ENCODE measurements at places on chromosomes 12 and 14.

DNA sequence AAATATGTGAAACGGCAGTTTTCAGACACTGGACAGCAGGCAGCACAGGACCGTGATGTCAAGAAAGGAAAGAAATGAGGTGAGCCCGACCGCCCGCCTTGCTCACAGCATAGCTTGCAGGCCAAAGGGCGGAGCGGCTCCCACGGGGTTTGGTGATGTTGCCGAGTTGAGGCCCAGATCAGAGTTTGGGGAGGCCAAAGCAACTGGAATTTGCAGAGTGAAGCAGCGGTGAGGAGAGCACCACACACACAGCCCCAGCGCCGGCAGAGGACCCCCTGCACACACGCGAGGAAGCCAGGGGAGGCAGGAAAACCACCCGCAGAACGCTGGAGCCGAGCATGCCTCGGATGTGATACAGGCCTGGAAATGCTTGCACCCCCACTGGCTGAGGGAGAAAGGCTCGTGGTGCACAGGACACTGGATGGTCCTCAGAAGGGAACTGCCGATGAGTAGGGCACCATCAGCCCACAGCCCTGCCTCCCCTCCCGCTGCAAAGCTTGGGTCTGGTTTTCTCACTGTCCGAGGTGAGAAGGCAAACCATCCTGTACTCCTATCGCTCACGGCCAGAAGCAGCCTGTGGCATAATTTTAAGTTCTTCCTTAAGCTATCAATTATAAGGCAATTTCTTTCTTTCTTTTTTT is 25.7 kb upstream of the PLD4 start:
- DNase-seq, result no peak

DNA sequence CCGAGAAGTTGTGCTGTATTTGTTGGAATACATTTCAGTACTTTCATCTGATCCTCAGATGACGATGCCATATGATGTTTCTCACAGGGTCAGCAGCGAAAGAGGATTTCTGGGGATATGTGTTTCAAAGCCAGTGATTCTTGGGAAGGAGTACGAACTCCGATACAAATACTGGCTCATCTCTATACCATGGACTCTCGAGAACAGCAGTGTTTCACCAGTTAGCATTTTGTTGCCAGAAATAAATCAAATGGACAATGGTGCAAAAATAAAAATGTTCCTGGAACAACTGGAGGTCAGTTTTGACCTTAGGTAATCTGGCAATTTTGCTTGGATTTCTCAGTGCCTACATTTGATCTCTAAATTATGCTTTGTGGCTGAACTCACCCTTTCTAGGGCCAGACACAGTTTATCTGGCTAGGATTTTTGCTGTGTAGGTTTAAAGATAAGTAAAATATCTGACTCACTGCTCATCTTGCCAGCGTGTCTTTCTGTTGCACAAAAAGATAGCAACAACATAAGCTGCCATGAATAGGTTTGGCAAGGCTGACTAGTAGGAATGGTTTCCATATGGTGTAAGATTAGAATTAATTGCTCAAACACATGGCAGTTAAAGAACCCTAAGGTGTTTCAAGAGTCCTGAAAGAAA is 11.0 kb upstream of the MGP start:
- no peak for DNase-seq

DNA sequence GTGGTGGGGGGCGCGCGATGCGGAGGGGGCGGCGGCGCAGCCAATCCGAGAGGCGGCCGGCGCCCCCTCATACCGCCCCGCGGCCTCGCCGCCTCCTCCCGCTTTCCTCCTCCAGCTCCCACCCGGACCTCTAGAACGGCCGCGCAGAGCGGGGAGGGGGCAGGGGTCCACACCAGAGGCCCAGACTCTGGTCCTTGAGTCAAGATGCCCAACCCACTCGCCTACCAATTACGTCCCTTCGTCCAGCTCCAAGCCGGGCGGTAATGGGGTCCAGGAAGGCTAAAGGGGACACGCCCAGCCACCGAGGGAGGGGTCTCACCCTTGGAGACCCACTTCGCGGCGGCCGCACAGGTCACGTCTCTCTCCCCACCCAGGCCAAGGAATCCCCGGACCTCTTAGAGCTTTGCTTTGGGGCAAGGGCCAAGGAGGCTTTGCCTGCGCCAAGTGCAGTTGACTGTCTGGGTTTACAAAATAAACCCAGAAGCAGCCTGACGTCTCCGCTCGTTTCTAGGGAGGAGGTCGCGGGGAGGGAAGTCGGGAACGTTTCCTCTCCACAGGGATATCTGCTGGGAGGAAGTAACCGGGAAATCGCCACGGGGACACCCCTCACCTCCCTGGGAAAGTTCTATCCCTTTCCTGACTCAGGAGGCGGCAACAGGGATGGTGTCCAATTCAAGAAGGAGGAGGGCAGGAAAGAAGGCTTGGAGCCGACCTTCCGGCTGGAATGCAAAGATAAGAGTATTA is 394 bp upstream of the AMIGO2 start:
- peak; percentile 9 for DNase-seq

DNA sequence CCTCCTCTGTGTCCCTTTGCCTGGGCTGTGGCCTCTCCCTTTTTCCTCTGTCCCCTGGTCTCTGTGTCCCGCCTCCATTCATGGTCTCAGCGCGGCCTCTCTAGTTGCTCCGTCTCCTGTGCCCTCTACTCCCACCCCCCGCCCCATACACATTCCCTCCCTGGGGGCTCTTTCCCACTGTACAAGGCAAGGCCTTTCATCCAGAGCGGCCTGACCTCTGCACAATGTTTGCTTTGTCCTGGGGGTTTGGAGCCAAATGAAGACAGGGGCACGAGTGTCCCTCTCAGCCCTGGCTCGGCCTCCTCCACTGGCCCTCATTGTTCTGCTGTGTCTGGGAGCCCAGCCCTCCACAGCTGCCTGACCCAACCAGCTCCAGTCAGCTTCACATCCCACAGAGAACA is 678.6 kb downstream of the BCL11B start:
- DNase-seq, result no peak

- peak; percentile 70 for DNase-seq
These were observed at the start of gene ZFHX2 for GRCh38 chr14:23551266-23552028. Gene ZFHX2, minus strand, starts transcription at chr14:23551765. Its CDS starts 16,440 bp downstream, at chr14:23535325.

GRCh38 chr12:101570047-101570446 is 24.7 kb upstream of the MYBPC1 start:
- no peak for DNase-seq

DNA sequence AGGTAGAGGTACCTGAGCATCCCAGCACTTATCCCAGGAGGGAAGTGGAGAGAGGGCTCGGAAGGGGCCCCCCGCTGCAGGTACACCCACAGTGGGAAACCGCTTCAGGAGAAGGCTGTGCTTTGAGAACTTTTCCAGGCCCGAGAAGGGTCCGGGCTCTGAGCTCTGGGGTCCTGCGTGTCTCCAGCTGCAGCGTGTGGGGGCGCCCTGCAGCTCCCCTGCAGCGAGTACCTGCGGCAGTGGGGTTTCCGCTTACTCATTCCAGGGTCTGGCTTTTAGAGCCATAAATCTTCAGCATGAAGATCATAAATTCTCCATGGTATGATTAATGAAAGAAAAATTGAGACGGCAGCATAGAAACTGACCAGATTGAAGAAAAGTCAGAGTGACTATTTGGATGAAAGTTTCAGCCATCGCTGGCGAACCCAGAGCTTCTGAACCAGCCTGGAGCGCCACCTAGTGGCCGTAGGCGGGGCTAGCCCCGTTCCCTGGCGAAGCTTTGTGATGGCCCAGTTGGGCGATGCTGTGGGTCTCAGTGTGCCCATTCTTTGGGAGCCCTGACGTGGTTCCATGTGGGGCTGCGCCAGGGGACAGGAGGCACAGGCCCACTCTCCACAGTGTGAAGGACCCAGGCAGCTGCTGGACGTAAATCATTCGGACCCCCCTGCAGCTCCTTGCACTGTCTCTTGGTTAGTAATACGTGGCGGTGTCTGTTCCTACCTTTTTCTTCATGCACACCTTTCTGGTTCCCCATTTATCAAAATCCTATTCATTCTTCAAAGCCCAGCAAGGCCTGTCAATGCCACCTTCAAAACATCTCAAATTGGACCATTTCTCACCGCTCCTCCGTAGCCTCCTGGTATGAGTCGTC is 198.2 kb downstream of the TSPAN9 start:
- peak; percentile 33 for DNase-seq

- DNase-seq, result no peak
These were observed 52.2 kb downstream of the GOLGA5 start for GRCh38 chr14:92846162-92846897.

DNA sequence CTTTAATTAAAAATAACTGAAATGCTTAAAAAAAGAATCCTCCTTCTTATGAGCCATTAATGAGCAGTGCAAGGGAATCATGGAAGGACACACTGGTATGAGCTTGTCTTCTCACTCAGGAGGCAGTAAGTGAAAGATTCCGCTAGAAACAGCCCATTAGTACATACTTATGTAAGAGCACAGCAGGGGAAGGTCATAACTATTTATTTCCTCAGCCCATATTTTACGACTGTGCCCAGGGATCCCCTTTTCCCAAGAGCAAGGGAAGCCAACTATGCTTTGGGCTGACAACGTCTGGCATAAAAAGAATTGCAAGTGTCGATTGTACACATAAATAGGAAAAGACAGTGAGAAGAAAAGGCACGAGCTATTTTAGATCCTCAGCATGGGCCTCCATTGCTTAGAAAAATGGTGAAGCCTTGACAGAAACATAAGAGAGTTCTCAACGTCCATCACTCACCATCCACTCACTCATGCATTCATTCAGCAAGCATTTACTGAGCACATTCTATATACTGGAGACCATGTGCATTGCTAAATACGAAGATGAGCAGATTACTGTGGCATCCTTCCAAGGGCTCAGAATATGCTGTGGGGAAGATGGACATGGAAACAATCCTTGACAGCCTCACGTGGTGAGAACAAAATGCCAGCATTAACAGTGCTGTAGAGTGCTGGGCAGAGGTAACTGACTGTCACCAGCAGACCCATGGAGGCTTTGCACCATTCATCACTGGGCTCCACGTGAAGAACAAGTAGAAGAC is 152.7 kb downstream of the NTF3 start:
- no peak for DNase-seq

- DNase-seq, result no peak
These were observed 574.1 kb downstream of the PRKD1 start for GRCh38 chr14:29353513-29353912.

DNA sequence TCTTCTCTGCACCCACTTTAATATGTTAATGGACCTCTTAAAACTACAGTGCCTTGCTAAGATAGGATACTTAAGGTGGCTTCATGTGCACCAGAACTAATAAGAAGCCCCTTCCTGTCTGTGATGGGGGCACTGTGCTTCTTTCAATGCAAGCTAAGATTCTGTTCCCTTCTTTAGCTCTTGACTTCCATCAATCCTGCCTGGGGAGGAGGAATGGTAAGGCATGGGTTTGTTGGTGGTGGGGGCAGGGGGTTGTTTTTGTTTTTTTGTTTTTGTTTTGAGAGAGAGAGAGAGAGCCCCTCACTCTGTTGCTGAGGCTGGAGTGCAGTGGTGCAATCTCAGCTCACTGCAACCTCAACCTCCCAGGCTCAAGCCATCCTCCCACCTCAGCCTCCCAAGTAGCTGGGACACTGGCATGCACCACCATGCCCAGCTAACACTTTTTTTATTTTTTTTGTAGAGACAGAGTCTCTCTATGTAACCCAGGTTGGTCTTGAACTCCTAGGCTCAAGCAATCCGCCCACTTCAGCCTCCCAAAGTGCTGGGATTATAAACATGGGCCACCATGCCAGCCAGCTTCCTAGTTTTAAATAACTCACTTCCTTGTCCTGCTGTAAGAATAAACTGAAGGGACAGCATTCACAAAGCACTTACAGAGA is 4.5 kb upstream of the KRT3 start:
- DNase-seq, result no peak

DNA sequence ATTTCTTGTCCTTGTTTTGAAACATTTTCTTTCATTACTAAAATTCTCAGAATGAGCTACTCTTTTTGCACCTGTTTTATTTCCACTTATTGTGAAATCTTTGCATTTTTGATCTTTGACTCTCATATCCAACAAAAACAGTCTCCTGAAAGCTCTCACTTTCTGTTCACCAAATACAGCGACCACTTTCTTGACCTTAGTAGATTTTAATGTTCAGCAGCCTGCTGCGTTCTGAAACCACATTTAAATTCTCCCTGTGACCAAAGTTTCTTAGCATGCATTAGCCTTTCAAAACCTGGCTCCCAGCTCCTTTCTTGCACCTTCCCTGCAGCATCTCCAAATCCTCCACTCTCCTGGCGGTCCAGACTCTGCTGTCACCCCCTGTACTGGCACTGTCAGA is 404.4 kb upstream of the PDE3A start:
- no peak for DNase-seq

DNA sequence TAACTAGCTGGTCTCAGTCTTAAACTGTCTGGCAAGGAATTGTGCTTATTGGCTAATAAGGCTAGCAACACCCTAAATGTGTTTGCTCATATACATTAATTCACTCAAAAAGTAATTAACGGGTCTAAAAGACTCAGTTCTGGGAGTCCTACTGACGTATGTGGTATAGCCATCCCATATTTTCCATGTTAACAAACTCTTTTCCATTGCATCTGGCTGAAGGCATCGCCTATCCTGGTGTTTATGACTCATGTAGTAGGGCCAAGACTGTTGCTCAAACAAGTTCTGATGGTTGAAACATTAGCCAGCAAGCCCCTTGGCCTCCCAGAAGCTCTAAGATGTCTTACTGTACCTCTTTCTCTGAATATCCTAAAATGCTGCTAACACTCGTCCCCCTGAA is 98.5 kb downstream of the PHLDA1 start:
- no peak for DNase-seq

DNA sequence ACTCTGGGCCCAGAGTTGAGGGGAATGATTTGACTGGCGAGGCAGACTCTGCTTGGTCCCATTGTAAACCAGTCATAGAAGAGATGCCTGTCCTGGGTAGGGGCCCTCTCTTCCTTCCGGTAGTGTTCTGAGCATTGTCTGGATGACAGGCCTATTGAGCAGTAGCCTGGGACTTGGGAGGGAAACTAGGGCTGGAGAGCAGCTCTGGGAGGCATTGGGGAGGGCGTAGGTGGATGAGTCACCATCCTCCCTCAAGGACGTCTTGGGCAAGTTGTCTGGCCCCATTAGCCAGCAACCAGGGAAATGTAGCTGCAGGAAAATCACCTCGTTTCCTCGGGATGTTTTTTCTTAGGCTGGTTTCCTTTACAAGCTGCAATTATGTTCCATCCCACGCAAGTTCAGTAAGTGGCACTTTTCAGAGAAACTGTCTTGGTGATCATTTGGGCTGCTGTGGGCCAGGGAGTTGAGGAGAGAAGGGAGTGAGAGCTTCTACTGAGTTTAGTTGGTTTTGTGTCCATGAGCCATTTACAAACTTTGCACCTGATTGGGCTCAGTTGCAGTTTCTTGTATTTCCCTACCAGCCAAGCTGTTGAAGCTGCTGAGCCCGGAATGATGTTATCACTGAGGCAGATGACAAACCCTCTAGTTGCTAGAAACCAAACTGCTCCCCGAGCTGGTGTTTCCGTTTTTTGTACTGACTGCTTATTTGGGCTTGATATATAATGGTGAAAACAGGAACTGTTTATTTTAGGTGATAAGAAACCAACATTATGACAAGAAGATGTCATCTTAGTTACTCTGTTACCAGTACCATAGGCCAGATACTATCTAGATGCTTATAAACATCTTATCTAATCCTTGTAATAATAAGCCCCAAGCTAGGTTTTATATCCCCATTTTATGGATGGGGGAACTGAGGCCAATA is 147.6 kb downstream of the CHST11 start:
- peak; percentile 19 for DNase-seq

- DNase-seq, result no peak
These were observed 96.5 kb downstream of the PRMT8 start for GRCh38 chr12:3587402-3588013.

Data from CD4-positive, CD25-positive, alpha-beta regulatory T cell (primary cell).